Ovary (tissue), 10 donors: ENCODE measurements at places on chromosomes 7 and 10. TPM values are rescaled to one million over a fixed set of nuclear protein-coding genes. Genes with fewer than 3 reads are reported as not detected.

The P4HA1 gene
- 74.9 TPM for total RNA-seq

- no peak for DNase-seq
Observed at GRCh38 chr10:98694014-98694413, 247.3 kb upstream of the HPS1 start.

- DNase-seq = no peak
Observed at GRCh38 chr7:90246171-90246570, 1.2 kb downstream of the CFAP69 start.

- no peak for DNase-seq
Observed at GRCh38 chr10:104288355-104288754, 19.4 kb downstream of the GSTO2 start.

DNA sequence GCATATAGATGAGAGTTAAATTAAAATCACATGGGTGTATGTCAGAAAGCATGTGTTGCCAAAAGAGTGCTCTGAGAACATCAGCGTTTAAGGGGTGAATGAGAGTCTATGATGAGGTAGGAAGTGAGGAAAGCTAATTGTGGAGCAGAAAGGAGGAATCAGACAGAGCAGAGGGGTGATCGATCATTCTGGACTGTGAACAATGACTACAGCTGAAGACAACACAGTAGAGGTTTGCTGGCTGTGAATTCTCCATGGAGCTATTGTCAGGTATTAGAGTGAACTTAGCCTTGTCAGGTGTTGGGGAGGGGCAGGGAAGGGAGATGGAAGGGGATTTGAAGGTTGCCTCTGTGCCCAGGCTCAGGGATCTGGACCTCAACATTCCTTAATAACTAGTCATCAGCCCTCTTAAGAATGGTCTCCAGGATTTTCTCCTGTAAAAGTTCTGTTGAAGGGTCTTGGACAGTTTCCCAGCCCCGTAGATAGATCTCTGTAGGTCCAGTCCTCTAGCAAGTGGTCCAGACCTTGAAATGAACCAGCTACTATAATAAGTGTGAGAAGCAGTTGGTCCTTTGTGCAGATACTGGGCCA is 57.1 kb downstream of the KIF5B start:
- no peak for DNase-seq

The HOXA1 gene
- total RNA-seq = 0.62 TPM

The ZNF239 gene
- 3.7 TPM for total RNA-seq

The DNMBP gene
- total RNA-seq = 25.4 TPM
